ENCODE measurements at places on chromosomes 13 and 19.
A peak's percentile ranks its signal among the peaks of the same experiment; 100 is the strongest.

DNA sequence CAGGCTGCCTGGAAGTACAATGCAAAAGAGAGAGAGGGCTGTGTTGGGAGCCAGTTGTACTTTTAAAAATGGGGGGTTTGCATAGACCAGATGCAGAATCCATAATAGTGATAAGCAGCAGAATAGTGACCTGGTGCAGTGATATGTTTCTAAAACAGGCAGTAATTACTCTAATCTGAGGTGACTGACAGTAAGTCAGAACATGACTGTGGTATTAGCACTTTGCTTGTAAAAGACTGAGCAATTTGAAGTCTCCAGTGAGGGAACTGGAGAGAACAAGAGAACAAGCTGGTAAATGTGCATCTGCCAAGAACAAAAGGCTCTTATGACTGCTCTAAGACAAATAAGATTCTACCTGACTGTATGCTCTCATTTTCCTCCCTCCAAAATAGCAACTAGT lies 383.4 kb downstream of the ITGBL1 start:
- DNase-seq = no peak

DNA sequence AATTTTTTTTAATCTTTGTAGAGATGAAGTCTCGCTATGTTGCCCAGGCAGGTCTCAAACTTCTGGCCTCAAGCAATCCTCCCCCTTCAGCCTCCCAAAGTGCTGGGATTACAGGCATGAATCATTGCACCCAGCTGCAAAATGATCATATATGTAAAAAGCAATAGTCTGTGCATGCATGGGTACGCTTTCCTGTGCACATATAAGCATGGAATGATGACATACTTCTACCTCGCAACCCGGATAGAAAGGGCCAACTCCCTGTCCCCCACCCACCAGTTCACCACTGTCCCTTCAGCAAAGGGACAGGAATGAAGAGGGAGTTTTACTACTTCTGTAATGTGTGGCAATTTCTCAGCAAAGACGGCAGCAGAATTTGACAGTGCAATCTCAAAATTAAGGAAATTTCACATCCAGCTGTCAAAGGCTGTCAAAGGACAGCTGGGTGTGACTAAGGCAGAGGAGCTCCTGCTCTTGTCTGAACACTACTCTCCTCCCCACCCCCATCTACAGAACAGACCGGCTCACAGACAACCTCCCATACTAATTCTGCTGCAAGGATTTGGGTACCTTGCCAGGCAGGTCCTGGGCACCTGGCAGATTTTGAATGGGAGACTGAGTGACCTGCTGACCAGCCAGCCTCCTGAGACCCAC lies 95.6 kb downstream of the TSHZ3 start:
- DNase-seq = no peak

DNA sequence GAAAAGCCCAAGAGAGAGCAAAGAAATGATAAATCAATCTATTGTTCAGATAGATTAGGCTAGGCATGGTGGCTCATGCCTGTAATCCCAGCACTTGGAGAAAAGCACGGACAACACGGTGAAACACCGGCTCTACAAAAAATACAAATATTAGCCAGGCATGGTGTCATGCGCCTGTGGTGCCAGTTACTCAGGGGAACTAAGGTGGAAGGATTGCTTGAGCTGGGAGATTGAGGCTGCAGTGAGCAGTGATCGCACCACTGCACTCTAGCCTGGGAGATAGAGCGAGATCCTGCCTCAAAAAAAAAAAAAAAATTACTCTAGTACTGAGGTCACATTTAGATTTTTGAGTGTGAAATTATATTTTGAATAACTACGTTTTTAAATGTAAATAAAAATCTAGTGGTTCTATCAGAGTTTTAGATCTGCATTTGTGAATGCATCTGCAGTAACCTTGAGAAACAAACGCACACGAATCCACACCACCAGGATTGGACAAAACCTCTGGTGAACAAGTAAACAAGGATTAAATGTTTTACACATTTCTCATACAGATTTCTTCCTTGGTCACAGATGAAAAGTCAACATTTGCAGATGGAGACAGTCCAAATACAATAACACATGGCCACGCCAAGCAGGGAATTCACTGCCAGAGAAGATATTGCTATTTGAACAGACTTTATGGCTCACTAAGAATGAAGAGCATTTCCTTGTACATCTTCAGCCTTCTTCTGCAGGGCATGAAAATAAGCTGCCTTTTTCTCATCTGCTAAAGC lies 917.6 kb downstream of the PCDH9 start:
- DNase-seq = no peak

GRCh38 chr19:55650126-55650557 lies 2.1 kb downstream of the CCDC106 start:
- DNase-seq = no peak

DNA sequence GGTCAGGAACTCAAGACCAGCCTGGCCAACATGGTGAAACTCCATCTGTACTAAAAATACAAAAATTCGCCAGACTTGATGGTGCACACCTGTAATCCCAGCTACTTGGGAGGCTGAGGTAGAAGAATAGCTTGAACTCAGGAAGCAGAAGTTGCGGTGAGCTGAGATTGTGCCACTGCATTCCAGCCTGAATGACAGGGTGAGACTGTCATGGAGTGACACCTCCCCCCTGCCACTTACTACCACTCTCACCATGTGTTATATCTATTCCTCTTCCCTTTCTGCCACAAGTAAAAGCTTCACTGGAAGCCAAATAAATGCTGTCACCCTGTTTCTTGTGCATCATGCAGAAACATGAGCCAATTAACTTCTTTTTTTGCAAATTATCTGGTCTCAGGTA lies 10.6 kb upstream of the CEACAM4 start:
- DNase-seq = no peak

DNA sequence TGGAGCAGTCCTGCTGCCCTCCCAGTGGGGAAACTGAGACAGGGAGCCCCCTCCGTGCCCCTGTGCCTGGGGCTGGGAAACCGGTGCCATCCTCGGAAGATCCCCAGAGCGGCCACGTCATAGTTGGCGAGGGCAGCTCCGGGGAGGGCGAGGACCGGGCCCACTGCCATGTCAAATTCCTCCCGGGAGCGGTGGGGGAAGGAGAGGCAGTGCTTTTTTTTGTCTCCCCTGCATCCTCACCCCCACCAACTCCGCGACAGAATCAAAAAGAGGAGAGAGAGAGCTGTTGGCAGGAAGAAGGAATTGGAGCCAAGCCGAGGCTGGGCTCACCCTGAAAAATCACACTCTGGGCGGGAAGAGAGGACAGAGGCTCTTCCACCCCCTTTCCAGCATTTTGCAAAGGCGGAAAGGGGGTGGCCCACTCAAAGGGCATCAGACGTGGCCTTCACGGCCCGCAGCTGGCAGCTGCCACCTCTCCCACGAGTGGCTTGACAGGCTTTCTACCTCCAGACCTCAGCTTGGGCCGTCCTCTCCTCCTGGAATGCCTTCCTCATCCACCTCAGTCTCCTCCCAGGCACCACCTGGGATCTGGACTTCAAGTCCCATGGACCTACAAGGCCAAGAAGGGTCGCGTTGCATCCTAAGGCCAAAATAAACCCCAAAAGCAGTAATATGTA lies 19.6 kb upstream of the NFIC start:
- DNase-seq = peak; percentile 71

GRCh38 chr13:51331354-51331861 lies 8.1 kb upstream of the SERPINE3 start:
- DNase-seq = no peak

DNA sequence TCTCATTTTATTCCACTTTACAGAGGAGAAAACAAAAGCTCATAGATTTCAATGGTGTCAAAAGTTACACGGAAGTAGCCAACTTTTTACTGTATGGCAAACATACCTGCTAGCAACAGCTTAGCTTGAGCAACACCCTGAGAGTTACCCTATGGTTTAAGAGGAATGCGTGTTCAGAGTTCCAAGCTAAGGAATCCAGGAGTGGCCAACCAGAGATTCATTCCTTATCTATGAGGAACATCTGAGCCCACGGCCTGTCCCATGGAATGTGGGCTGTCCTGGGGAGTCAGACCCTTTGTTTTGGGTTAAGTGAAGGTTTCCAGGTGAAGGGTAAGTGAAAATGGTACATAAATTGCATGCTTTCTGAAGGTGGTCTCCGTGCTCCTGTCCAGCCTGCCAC lies 67.5 kb downstream of the STARD13 start:
- no peak for DNase-seq

DNA sequence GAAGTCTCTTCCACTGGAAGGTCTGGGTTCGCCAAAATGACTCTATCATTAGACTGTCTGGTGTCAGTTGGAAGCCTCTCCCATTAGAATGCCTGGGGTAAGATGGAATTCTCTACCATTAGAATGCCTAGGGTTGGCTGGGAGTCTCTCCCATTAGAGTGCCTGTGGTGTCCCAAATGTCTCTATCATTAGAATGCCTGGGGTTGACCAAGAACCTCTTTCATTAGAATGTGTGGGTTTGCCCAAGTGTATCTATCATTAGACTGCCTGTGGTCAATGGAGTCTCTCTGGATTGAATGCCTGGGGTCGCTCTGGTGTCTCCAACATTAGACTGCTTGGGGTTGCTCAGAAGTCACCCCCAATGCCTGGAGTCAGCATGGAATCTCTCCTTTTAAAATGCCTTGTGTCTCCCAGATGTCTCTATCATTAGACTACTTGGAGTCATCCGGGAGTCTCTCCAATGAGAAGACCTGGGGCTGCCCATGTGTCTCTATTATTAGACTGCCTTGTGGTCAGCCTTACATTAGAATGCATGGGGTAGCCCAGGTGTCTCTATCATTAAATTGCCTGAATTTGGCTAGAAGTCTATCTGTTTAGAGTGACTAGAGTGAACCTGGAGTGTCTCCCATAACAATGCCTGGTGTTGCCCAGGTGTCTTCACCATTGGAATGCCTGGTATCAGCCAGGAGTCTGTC lies 1518.4 kb downstream of the UQCRFS1 start:
- no peak for DNase-seq

- peak; percentile 97 for DNase-seq
Measured at GRCh38 chr19:11694533-11695439, 44.0 kb downstream of the ZNF823 start.

DNA sequence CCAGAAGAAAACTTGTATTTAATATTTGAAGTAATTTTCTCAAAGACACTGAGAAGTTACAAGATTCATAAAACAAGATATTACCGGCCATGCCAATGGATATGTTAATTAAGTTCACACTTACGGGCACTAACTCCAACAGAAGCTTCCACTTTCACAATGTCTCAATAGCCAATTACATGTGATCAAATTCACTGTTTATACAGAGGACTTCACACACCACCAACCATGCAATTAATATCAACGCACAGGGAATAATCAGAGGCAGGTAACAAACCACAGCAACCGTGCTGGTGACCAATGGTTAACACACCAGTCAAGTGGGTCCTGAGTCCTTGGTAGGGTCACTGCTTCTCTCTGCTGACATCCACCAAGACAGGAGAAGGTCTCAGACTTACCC lies 5.9 kb upstream of the ACOD1 start:
- no peak for DNase-seq

GRCh38 chr13:107999751-108000150 lies 215.6 kb downstream of the LIG4 start:
- DNase-seq = no peak

DNA sequence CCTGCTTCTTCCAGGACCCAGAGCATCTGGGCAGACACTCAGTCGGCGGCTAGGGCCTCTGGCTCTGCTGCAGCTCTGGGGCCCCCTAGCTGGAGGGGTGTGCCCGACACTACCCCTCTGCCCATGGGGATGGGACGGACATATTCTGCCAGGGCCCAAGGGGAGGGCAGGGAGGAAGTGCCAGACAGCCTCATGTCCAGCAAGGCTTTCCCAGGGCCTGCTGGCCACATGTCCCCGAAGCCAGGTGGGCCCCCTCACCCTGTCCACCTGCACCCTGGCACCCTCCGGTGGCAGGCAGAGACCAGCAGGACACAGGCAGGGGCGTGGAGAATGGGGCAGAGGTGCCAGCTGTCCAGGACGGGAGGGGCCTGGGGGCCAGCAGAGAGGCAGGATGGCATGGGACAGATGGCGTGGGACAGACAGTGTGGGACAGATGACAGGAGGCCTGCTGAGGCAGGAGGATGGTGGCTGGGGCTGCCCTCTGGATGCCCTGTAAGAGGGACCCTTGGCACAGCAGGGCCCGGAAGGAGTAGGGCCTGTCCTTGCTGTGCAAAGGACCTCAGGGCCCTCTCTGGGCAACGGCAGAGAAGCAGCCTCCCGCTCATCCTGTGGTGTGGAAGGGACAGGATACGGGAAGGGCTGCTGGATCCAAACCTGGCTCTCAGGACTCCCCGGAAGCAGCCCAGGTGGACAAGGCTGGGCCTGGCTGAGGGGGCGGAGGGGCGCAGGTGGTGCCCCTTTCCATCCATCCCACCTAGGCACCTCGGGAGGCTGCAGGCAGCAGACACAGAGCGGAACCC lies 29.1 kb downstream of the CEBPG start:
- no peak for DNase-seq

- DNase-seq = no peak
Measured at GRCh38 chr19:39943586-39943985, 9.2 kb upstream of the FCGBP start.

- no peak for DNase-seq
Measured at GRCh38 chr13:27354379-27354778, 70.0 kb upstream of the GTF3A start.

GRCh38 chr13:31670831-31671617 lies 68.3 kb upstream of the RXFP2 start:
- DNase-seq = no peak

GRCh38 chr19:47047272-47047762 lies 1.1 kb downstream of the TMEM160 start:
- DNase-seq = no peak

GRCh38 chr13:29509999-29510589 lies 85.4 kb downstream of the SLC7A1 start:
- no peak for DNase-seq

GRCh38 chr13:29454931-29455481 lies 140.5 kb downstream of the SLC7A1 start:
- no peak for DNase-seq

GRCh38 chr19:8611391-8611876 lies 919 bp upstream of the ADAMTS10 start:
- no peak for DNase-seq

DNA sequence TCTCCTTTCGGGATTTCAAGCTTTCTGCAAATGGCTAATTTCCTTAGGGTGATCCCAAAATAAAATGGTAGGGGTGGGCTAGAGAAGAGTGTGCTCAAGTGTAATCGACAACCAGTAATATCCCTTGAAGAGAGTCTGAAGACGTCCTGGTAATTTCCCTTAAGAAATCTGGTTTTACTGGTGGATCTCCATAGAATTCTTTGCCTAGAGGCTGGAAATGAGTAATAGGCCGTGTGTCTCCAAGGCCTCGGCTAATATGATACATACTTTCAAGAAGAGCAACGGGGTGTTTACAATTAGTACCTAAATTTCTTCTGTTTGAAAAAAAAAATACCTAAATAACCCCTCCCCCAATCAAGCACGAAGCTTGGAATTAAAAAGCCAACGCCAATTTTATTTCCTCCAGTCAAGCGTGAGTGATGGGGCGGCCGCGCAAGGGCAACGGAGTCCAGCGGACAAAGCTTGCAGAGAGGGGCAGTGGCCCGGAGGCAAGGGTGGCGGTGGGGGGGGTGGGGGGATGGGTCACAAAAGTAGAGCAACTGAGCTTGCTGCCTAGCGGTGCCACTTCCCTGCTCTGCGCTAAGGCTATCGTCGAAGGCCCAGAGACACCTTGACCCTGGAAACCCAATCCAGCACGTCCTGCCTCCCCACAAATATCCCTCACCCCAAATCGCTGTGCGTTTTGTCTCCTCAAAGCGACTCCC lies 7.8 kb downstream of the SOX21 start:
- DNase-seq = no peak
